A549 treated with dexamethasone at 1 μM for 4 hours (cell line): ENCODE measurements at places on chromosomes 4 and X. TPM values are rescaled to one million over a fixed set of nuclear protein-coding genes. Genes with fewer than 3 reads are reported as not detected.

Gene MAGEC2
- not detected in 5 replicates for total RNA-seq

Gene MAMLD1
- total RNA-seq: 5.3 to 6.4 TPM (median 5.9 TPM) in 5 replicates

Gene IL2
- total RNA-seq: not detected in 5 replicates

Gene GPRASP2
- total RNA-seq: 4.3 to 6.2 TPM (median 5.5 TPM) in 5 replicates

Gene CT45A1
- not detected in 5 replicates for total RNA-seq

Gene MTNR1A
- total RNA-seq: 0.38 to 0.88 TPM (median 0.58 TPM) in 5 replicates

Gene EDA
- 0.40 to 0.87 TPM (median 0.54 TPM) in 5 replicates for total RNA-seq

Gene HHIP
- total RNA-seq: 0.49 to 1.4 TPM (median 0.66 TPM) in 5 replicates

Gene GBA3
- not detected in 5 replicates for total RNA-seq

Gene DDX53
- total RNA-seq: not detected in 5 replicates

Gene ENPEP
- total RNA-seq: 0.01 to 0.07 TPM (median 0.05 TPM) in 5 replicates

Gene HSFX3
- total RNA-seq: not detected in 5 replicates

Gene SPRY1
- 5.6 to 8.1 TPM (median 7.1 TPM) in 5 replicates for total RNA-seq

Gene FATE1
- not detected in 5 replicates for total RNA-seq

Gene TMEM154
- 0.03 to 0.20 TPM (median 0.09 TPM) in 4 of 5 replicates, not detected in the other for total RNA-seq

Gene PHEX
- 0.29 to 0.41 TPM (median 0.33 TPM) in 5 replicates for total RNA-seq

Gene EIF2S3
- total RNA-seq: 142 to 167 TPM (median 164 TPM) in 5 replicates

Gene STK32B
- 15.5 to 18.2 TPM (median 16.2 TPM) in 5 replicates for total RNA-seq

Gene DGKK
- not detected in 5 replicates for total RNA-seq

Gene XIAP
- 27.5 to 39.5 TPM (median 35.0 TPM) in 5 replicates for total RNA-seq

Gene TECRL
- total RNA-seq: not detected in 5 replicates

Gene GAGE1
- total RNA-seq: 0.17 TPM in 1 of 5 replicates, not detected in the others

Gene DIPK2B
- total RNA-seq: not detected in 5 replicates

Gene EREG
- total RNA-seq: 8.0 to 11.6 TPM (median 9.8 TPM) in 5 replicates

Gene SULT1B1
- 0.02 to 0.07 TPM (median 0.03 TPM) in 4 of 5 replicates, not detected in the other for total RNA-seq

Gene GJB1
- 0.05 to 0.08 TPM (median 0.06 TPM) in 3 of 5 replicates, not detected in the others for total RNA-seq

Gene CXXC4
- 0.01 to 0.06 TPM (median 0.02 TPM) in 5 replicates for total RNA-seq

Gene VSIG4
- total RNA-seq: not detected in 5 replicates

Gene CXCR3
- 0.06 to 0.12 TPM (median 0.10 TPM) in 5 replicates for total RNA-seq

Gene VGLL1
- total RNA-seq: not detected in 5 replicates

Gene HAND2
- 0.49 to 0.79 TPM (median 0.55 TPM) in 5 replicates for total RNA-seq

Gene ACOX3
- 8.9 to 10.2 TPM (median 9.9 TPM) in 5 replicates for total RNA-seq

Gene GC
- total RNA-seq: not detected in 5 replicates
